ENCODE measurements at places on chromosomes 3 and 15.

GRCh38 chr3:106332884-106333283 is 464.1 kb upstream of the CBLB start:
- peak; percentile 25 for DNase-seq

DNA sequence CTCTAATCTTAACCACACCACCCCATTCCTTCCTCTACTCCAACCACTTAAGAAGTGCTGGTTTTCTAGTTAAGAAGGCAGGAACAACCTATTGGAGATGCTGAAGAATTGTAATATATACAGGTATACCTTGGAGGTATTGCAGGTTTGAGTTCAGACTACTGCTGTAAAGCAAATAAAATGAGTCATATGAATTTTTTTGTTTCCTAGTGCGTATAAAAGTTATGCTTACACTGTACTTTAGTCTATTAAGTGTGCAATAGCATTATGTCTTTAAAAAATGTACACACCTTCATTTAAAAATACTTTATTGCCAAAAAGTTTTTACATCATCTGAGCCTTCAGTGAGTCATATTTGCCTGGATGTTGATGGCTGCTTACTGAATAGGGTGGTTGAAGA is 22.5 kb downstream of the TOPAZ1 start:
- DNase-seq = no peak

DNA sequence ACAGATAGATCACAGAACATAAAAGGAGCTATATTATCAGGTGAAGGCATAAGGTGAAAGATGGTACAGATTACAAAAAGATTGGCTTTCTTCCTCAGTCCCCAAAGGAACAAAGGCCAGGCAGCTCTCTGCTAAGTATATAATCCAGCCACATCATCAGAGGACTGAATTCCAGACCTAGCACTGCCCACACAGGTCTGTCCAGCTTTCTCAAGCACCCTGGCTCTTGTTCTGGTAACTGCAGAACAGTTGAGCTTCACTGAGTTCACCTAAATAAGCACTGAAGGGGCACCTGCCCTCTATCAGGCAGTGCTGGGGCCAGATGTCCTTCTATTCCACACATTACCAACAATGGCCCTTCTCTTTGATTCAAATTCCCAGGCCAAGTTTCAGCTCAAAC is 6.3 kb downstream of the DUOXA1 start:
- DNase-seq = no peak

DNA sequence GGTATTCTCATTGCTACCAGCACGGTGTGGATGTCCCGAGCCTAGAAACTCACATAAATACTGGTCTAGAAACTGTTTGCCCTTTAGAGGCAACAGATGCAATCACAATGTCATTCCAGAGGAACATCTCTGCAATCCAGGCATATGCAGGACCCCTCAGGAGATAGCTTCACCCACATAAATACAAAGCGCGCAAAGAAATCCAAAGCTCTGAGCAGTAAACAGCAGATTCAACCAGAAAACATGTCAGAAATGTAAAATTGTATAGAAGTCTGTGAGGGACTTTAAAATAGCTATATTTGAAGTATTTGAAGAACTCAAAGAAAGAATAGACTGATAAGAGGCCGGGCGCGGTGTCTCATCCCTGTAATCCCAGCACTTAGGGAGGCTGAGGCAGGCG is 291.7 kb downstream of the FAM43A start:
- no peak for DNase-seq

DNA sequence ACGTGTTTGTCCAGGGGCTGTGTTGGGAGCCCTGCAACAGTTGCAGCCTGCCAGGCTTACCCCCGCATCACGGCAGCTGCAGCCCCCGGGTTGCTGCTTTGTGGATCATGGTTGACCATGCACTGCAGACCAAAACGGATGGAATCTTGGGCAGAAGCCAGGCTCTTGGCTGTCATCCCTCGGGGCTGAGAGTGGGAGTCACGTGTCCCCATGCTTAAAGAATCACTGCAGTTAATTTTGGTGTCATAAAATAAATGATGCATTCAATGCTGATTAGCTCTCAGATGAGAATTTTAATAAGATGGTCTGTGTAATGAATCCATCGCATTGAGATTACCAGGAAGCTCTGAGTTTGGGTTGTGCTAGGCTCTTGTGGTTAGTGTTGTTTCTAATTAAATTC is 115.6 kb downstream of the CHDH start:
- DNase-seq = no peak

DNA sequence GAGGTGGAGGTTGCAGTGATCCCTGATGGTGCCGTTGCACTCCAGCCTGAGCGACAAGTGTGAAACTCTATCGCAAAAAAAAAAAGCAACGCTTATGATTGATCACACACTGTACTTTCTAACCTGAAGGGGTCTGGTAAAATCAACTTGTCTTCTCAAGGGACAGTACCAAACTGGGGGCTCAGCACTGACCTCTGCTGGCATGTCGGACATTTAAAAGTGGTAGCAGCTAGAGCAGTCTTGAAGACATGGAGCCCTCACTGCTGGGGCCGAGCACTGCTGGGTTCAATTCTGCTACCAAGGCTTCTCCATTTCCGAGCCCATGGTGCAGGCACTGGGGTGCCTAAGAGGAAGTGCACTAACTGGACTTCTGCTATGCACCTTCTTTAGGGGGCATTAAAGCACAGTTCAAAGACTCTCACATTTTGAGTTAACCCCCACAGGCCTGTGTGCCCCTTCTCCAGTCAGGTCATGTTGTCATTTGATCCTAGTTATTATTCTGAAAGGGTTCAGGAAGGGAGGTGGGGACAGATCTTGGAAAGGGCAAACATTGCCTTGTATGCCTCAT is 26.4 kb upstream of the LAMP3 start:
- peak; percentile 35 for DNase-seq

DNA sequence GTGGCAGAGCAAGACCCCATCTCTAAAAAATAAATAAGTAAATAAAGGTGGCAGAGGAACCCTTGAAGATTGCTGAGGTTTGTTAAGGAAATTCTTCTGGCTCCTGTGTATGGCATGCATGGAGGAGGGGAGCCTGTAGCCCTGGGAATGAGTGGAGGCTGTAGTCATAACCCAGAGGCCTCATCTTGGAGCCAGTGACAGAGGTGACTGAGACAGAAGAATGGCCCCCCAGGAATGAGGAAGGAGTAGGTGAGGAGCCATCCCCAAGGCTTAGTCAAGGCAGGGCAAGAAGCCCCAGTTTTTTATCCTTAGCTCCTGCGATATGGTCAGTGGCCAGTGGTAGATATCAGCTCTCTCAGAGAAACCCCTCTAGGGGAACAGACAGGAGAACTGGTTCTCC is 46.5 kb downstream of the BSN start:
- no peak for DNase-seq

- DNase-seq = no peak
These were observed 245.4 kb downstream of the ULK4 start for GRCh38 chr3:41716471-41716870.

GRCh38 chr15:29713784-29714183 is 108.5 kb downstream of the TJP1 start:
- no peak for DNase-seq

DNA sequence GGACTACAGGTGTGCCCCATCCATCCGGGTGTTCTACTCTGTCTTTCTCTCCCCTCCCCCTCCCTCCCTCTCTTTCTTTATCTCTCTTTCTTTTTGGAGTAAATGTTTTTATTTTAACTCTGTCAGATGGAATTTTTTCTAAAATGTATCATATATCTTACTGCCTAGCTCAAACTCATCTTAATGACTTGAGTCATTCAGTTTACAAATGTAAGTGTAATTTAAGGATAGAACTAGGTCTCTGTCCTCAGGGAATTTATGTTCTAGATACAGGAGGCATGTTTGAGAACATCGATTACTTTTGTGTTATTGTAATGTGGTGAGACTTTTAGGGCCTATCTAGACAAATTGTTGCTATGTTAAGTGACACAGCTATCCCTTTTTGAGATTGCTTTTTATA is 3.5 kb downstream of the TBC1D23 start:
- DNase-seq = no peak

- no peak for DNase-seq
These were observed 205.5 kb upstream of the MRPL3 start for GRCh38 chr3:131708241-131708640.

DNA sequence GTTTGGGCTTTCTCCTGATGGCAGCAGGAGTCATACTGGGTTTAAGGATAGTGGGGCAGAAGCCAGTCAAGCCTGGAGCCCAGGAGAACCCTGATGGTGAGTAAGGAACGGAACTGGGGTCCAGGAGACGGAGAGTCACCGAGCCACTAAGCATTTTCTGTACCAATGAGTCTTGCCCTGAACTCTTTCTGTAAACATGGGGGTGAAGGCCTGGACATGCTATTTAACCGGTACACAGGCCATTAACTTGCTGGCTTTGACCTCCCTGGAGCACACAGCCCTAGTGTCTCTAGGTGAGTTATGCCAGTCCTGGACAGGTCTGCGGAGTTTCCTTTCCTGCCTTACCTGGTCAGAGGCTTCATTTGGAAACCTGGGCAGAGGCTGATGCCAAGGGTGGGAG is 3.9 kb downstream of the SLC6A6 start:
- no peak for DNase-seq

GRCh38 chr3:78668302-78668701 is 1099.5 kb downstream of the ROBO1 start:
- DNase-seq = no peak

GRCh38 chr3:60319179-60319858 is 931.9 kb downstream of the FHIT start:
- DNase-seq = no peak

- no peak for DNase-seq
These were observed 32.1 kb downstream of the IMPG2 start for GRCh38 chr3:101288294-101288693.

DNA sequence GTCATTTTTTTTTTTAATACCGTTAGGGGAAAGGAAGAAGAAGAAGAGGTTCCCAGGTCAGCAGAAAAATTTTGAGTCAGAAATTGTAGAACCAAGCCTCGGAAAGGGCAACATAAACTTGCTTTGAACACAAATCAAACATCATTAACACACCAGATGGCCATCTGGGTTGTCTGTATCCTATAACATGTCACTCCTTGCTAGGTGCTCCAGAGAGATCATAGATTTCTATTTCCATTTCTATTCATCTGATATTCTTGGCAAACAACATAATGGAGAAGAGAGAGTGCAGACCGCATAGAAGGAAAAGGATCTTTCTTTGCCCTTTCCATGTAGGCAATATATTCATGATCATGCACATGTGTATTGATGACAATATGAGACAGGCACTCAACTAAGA is 129.5 kb upstream of the STT3B start:
- DNase-seq = no peak
